ENCODE measurements at places on chromosomes 3 and 15.

GRCh38 chr3:34254285-34254684 is 455.9 kb downstream of the PDCD6IP start:
- no peak for DNase-seq

DNA sequence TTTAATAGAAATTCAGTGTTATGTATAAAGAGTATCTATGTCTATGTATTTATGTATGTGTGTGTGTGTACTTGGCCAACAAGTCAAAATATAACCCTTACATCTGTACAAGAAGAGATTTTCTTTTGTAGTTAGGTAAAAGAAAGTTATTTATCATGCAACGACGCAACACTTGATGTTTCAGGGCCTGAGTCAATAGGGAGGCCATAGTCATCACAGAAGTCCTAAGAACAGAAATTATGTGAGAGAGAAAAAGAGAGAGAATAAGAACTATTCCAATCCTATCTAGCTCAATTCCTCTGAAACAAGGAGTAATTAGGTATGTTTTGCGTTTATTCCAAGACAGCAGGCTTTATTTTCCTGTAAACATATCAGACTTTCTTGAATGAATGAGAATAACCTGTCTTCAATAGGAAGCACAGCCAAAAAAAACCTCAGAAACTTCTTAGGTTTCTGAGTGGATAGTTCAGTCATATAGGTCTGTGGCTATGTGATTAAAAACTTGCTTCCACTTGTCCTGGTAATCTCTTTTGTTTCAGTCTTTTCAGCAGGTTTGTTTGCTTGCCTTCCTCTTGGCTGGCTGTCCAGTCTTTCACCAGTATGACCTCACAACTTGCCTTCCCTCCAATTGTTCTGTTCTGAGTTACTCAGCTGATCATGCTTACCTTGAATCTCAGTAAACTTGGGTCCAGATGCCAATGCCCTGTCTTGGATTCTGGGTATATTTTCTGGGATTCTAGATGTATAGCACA is 382.4 kb upstream of the GBE1 start:
- no peak for DNase-seq

- DNase-seq: no peak
These were observed 10.3 kb downstream of the PGPEP1L start for GRCh38 chr15:98997312-98997711.

DNA sequence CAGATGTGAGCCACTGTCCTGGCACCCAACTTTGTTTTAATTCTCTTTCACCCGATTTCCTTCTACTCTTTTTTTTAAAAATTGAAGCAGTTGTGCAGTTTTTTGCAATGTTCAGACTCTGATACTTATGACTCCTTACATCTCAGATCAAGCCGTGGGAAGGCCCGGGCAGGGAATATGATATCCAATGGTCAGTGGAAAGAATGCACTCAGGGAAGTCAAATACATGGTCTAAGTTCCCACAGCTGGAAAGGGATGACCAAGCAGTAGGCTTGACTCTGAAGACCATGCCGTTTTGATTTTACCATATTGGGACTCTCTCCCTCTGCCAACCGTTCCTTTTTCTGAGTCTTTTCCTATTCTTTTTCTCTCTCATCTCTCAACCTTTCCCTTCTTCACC is 157.2 kb downstream of the RPLP1 start:
- DNase-seq: no peak

DNA sequence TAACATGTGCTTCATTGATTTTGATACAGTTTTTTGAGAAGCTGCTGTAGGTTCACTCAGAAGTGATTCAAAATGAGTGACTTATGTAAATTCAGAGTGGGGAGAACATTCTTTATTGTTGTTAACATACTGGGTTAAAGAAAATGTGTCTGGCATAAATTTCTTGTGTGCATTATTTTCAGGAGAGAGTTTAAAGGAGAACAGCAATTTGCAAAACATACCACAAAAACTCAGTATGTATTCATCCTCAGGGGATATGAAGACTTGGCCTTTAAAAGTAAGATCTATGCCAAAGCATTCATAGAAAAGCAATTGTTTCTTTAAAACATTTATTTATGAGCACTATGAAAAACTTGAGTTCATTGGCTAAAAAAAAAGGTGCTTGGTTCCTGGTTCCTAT is 1089.8 kb downstream of the ROBO2 start:
- DNase-seq: no peak

GRCh38 chr15:45084163-45084562 is 29.8 kb downstream of the DUOX2 start:
- no peak for DNase-seq

DNA sequence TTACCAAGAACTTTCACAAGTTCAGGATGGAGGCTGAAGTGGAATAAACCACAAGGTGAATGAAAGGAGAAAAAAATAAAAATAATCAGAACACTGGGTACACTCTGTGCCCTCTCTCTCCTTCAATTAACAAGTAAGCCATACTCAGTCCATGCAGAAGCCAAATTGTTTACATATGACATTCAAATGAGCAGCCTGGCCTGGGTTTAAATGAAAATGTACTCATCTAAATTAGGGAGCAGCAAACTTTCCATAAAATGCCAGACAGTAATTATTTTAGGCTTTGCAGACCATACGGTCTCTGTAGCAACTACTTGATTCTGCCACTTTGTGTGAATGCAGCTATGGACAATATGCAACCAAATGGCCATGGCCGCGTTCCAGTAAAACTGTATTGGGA is 376.6 kb downstream of the MAGI1 start:
- no peak for DNase-seq

GRCh38 chr3:109265295-109265694 is 51.0 kb downstream of the DPPA2 start:
- no peak for DNase-seq

DNA sequence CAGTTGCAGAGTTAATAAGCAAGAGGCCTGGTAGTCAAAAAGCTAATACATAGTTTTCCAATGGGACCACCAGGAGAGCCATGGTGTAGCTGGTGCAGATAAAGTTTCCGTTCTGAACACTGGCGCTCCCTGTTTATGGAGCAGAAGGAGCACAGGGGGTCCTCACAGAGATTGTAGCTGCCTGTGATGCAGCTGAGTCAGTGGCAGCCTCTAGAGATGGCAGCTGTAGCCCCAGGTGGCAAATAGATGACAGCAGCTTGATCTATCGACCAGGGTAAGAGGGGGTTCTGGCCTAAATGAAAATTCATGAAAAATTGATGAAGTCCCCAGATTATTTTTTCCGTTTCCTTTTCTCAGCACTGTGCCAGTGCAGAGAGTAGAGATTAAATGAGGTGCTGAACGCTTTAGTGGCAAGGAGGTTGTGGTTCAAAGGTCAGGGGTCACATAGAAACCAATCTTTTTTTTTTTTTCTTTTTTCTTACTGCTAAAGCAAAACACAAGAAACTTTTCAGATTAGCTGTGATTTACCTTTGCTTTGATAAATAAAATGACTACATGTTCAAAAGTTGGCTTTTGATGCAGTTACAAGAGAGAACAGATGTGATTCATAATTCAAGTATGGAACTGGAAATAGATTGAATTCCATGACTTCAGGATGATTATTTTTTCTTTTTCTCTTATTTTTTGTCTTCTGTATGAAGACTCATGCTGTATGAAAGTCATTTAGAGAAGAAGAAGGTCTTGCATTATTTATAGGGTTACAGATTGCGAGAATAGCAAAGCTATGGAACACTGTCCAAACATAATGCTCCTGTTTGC is 63.3 kb downstream of the ROBO2 start:
- no peak for DNase-seq

GRCh38 chr15:51623386-51623938 is 891 bp upstream of the DMXL2 start:
- DNase-seq: no peak

GRCh38 chr15:67093504-67093862 is 28.1 kb downstream of the SMAD3 start:
- no peak for DNase-seq

GRCh38 chr3:36501616-36502015 is 121.3 kb downstream of the STAC start:
- no peak for DNase-seq

GRCh38 chr3:132513057-132513456 is 84.0 kb upstream of the ACKR4 start:
- DNase-seq: no peak

DNA sequence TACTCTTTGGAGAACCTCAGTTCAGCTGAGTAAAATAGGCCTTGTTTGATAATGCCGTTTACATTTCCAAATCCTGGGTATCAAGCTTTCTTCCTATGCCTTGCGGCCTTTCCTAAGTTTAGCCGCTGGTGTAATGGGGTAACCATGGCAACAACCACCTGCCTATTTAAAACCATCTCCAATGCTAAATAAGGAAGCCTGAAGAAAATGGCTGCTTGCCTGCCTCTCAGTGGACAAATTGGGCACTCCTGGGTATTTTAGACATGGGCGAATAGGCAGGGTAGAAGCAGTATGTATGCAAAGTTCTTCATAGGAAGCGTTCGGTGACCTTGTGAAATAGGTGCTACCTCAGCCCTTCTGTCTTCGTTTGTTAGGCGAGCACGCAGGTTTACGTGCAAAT is 122.7 kb downstream of the DGKG start:
- DNase-seq: peak; percentile 15

DNA sequence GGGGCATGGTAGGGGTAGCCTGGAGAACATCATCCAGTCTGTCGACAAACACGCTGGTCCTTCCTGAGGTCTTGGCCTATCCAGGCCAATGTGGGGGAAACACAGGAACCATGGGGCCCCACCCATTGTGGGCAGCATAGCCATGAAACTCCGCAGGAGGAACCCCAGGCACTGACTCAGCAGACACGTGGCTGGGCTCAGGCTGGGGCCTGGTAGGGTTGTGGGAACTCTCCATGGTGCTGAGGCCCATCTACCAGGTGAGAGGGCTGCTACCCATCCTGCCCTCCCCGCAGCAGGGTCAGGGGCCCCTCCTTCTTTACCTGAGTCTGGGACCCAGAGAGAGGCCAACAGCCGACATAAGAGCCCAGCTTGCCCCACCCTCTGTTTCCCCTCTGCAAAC is 22.6 kb upstream of the CACNA2D2 start:
- DNase-seq: no peak

DNA sequence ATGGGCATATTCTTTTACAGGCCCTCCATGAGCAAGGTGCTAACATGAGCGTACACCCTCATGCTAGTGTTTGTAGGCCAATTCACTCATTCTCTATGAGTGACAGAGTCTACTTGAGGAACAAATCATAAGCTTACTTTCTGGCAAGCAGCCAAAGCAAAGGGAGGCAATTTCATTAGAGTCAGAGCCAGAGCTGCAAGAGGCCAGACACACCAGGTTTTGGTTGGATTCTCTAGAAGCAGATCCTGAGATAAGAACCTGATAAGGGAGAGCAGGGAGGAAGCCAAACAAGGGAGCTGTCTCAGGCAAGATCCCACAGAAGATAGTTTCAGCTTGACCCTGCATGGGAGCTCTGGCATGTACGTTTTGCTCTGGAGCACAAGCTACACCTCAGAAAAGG is 214.1 kb upstream of the CTNNB1 start:
- no peak for DNase-seq

- DNase-seq: peak; percentile 76
These were observed at the start of gene CCDC71 for GRCh38 chr3:49165771-49166751. Gene CCDC71 (minus strand): TSS chr3:49166331. CDS start chr3:49164208, 2,123 bp downstream.

GRCh38 chr3:130692455-130692854 is 54.2 kb downstream of the PIK3R4 start:
- DNase-seq: no peak

- no peak for DNase-seq
These were observed 42.5 kb downstream of the CMTM6 start for GRCh38 chr3:32460031-32460749.

GRCh38 chr3:185534511-185534910 is 17.9 kb downstream of the LIPH start:
- no peak for DNase-seq

DNA sequence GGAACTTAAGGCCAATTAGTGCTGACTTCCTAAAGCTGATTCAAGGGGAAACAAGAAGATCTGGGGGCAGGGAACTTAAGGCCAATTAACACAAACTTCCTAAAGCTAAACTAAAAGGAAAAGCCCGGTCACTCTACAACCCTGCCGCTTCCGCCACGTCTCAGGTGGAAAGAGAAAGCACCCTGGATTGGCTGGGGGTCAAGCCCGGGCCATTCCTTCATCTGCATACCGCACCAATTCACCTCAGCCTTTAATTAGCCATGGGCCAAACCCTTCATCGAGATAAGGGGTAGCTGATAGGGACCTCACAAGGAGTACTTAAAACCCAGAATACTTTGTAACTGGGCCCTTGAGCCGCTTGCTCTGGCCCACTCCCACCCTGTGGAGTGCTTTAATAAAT is 14.4 kb downstream of the TMPRSS7 start:
- DNase-seq: no peak

DNA sequence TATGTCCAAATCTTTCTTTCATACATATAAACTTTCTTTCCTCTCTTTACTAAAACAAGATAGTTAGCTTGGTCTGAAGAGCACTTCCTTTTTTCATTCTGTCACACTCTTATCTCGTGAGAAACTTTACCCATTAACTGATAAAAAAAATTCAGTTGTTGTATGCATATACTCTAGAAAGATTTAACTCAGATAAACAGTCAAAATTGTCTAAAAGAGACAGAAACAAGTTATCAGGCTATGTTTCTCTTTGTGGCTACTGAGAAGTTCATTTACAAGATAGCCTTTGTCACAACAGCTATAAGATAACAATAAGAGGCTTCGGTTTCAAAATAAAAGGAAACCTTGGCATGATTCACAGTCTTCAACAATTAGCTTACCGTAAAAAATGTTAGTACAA is 235.7 kb upstream of the ATP10A start:
- DNase-seq: no peak

- DNase-seq: no peak
These were observed 54.8 kb upstream of the BCL6 start for GRCh38 chr3:187799942-187800641.

- DNase-seq: no peak
These were observed 10.1 kb downstream of the GOLIM4 start for GRCh38 chr3:168085491-168086119.

DNA sequence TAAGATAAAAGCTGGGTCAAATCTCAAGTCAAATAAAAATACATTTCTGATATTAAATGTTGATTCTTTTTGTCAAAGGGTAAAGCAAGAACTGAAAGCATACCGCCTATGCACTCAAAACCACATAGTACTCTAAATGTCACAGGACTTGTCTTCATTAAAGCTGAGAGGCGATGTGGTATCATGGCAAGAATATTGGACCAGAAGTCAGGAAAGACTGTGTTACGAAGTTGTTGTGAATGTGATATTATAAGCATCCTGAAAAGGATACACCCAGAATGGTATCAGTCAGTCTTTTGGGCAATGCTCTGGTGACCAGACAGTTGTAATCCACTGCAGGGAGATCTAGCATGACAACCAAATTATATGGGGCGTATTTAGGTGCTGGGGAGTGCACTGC is 33.8 kb downstream of the TIGIT start:
- no peak for DNase-seq

DNA sequence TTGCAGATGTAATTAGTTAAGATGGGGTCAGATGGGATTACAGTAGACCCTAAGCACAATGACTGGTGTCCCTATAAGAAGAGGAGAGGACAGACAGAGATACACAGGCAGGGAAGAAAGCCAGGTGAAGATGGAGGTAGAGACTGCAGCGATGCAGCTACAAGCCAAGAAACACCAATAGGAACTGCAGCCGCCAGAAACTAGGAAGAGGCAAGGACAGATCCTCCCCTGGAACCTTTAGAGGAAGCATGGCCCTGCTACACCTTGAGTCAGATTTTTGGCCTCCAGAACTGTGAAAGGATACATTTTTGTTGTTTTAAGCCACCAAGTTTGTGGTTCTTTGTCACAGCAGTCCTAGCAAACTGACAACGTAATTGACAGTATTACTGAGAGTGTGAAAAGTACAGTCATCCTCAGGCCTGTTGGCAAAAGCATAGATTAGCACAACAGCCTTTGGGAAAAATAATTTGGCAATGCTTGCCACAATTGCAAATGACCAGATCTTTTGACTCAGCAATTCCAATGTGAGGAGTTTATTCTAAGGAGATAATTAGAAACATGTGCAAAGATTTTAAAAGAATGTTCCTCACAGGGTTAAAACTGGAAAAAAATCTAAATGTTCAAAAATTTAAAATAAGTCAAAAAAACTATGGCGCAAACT is 82.6 kb upstream of the TJP1 start:
- DNase-seq: no peak

Data from WERI-Rb-1 (cell line).